ENCODE measurements at places on chromosomes 1 and 21.

GRCh38 chr1:37824001-37824400 is 16.0 kb upstream of the YRDC start:
- DNase-seq, result no peak

GRCh38 chr1:227841096-227841495 is 25.6 kb downstream of the PRSS38 start:
- no peak for DNase-seq

- no peak for DNase-seq
Measured at GRCh38 chr1:44453798-44454349, 48.8 kb downstream of the RNF220 start.

GRCh38 chr1:196897158-196897828 is 9.4 kb downstream of the CFHR4 start:
- DNase-seq, result no peak

- DNase-seq, result no peak
Measured at GRCh38 chr1:183885142-183885735, 80.3 kb downstream of the RGL1 start.

DNA sequence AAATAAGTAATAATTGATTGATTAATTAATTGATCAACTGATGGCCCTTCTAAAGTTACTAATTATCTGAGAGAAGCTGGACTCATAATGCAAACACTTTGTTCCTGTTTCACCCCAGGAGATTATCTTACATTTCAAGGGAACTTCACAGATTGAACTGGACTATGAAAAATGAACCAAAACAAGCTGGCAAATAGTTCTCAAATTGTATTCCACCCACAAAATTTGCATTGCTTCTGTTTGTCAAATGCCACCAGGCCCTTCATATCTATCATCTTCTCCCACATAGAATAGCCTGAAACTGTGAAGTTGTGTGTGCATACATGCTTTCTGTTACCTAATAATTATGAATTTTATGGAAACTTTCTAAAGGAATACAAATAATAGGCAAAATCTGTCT is 104.0 kb downstream of the ZNF281 start:
- DNase-seq, result no peak

- DNase-seq, result no peak
Measured at GRCh38 chr1:175857756-175858155, 114.4 kb upstream of the TNR start.

DNA sequence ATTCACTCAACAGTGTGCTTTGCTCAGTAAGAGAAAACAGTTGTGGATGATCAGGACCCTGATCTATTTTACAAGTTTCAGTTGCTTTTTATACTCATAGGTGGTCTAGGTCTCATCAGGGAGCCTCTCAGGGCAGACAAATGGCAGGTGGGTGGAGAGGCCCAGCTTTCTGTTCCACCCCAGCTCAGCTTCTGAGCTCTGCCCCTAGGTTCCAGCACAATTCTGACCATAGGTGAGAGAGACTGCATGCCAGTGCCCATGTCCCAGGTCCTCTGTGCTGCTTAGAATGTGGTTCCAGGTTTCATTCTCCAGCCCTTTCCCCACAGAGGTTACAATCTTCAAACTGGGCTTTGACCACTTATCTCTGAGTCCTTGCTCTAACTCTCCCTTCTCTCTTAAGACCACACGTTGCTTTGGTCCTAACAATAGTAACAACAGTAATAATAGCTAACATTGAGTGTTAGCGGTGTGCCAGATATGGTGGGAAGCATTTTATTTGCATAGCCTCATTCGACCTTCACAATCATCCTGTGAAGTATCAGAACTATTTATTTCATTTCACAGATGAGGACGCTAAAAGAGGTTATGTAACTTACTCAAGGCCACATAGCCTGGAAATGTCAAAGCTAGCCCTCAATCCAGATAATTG is 19.6 kb upstream of the DUSP10 start:
- DNase-seq, result no peak
